ELR (cell line): ENCODE measurements at places on chromosomes 7 and 10.
A peak's percentile ranks its signal among the peaks of the same experiment; 100 is the strongest.

DNA sequence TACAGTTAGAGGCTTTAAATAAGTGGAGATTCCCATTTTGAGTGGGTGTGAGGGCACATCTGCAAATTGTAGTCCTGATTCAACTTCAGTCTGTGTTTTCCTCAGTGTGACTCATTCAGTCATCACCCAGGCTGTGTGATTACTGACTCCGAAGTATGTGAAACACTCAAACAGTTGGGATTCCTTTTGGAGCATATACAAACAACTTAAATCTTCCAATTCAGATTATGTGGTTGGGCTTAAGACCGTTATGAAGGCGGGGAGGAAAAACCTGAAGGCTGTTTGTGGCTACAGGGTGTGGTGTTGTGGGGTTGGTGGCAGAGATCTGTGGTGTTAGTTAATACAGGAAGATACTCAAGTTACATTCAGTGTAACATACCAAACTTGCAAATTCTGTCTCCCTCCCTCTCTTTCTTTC lies 259.7 kb upstream of the FERD3L start:
- DNase-seq, result peak; percentile 98

GRCh38 chr10:61655335-61655851 lies 7.3 kb upstream of the CABCOCO1 start:
- DNase-seq, result no peak

DNA sequence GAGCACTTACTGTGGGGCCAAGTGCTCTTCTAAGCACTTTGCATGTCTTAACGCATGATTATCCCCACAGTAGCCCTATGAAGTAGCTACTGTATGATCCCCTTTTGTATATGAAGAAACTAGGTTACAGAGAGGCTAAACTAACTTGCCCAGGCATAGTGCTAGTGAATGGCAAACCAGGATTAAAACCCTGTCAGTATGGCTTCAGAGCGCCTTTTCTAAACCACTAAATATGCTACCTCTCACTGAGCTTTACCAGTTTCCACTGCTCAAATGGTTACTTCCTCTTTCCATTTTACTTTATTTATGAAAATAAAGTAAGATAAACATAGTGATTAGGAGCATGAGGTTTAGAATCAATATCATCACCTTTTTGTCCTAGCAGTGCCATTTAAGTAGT lies 73.6 kb downstream of the PODXL start:
- DNase-seq, result no peak

- DNase-seq, result no peak
Measured at GRCh38 chr7:26440233-26441001, 148.8 kb downstream of the SNX10 start.

- no peak for DNase-seq
Measured at GRCh38 chr10:34113504-34114225, 701.4 kb downstream of the PARD3 start.

- DNase-seq, result no peak
Measured at GRCh38 chr10:44167752-44168151, 217.1 kb downstream of the CXCL12 start.

DNA sequence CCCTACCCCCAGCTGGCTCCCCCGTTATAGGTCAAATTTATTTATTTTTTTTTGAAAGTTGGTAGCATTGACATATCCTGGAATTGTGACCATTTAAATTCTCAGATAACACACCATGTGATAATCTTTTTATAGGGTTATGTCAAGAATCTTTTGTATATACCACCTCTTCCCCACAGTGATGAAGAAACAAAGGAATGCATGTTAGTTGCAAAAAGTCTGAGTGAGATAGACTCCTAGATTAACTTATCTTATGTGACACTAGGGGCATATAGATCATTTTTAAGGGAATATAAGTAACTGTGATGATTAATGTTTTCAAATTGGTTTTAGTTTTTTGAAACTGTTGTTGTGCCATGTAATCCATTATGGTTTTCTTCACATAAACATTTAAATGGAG lies 68.3 kb downstream of the MLLT10 start:
- no peak for DNase-seq

GRCh38 chr10:123462756-123463155 lies 203.4 kb upstream of the GPR26 start:
- no peak for DNase-seq

DNA sequence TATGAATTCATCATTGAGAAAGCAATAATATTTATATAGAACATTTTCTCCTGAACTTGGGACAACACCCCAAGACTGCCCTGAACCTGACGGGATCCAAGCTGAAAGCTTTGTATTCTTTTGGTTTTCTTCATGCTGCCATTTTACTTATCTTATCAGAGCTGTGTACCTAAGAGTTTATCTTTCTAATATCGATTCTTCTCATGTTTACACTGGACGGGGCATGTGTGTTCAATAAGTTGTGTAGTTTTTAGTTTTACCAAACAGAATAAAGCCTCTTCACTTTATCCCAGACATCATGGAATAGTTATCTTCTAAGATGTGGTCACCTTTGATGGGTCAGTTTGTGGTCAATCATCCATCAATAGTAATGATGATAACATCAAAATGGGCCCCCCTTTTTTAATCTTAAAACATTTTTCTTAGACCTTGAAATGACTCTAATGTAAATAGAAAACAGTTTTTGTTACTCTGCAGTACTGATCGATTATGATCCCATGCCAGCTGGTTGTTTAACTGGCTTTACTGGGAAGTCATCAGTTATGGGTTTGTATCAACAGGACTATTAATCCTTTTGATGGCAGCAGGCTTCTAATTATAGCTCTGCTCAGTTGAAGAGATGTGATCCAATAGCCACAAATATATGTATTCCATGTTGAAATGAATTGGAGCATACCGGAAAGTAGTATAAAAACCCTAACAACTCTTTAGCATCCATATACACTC lies 446.1 kb downstream of the KCNMA1 start:
- no peak for DNase-seq

GRCh38 chr7:37510043-37510634 lies 61.5 kb upstream of the ELMO1 start:
- peak; percentile 0 for DNase-seq

DNA sequence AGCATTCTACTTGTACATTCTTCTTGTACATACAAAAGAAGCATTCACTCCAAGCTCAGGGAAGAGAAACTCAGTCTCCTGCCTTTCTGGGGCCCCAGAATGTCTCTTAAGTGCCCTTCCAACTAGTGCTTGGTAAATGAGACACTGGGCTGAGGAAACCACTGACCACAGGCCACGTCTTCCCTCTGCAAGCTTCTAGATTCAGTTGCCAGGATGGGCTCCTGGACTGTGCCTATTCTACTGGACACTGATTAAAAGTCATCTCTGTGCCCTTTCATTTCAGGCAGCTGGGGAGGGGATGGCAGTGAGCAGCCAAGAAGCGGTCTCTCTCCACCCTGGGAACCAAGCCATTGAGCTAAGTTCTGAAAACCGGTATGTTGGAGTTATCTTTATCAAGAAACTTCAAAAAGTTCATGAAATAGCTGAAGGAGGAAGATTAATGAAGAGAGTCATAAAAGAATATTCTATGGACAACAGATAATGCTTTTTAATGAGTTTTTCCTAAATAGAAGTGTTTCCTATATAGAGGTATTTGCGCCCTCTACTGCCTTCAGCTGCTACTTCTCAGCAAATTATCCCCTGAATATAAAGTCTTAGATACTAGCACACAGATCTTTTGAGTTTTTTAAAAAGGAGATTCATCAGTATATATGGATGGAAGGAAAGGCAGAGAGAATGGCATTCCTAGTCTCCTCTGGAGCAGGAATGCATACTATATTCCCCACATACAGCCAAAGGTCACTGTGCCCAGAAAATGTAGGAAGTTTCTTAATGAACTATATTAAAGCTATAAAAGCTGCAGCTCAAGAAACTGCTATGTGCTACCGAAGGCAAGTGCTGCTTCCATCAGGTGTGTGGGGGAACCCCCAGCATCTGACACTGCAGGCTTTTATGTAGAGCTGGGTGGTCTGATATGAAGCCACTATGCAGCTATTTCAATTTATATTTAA lies 8.4 kb upstream of the IFIT1B start:
- DNase-seq, result peak; percentile 71

- DNase-seq, result no peak
Measured at GRCh38 chr10:31694929-31695837, 233.4 kb downstream of the ARHGAP12 start.

GRCh38 chr10:130138479-130138866 lies 2.3 kb downstream of the GLRX3 start:
- peak; percentile 79 for DNase-seq

GRCh38 chr7:116095396-116095795 lies 64.8 kb upstream of the TFEC start:
- no peak for DNase-seq

- DNase-seq, result no peak
Measured at GRCh38 chr10:99648717-99649116, 10.6 kb upstream of the ENTPD7 start.

- DNase-seq, result peak; percentile 92
Measured at GRCh38 chr7:1197997-1198625, 34.6 kb upstream of the UNCX start.

- no peak for DNase-seq
Measured at GRCh38 chr10:77182803-77183202, 454.8 kb downstream of the KCNMA1 start.

GRCh38 chr10:28971764-28972163 lies 294.4 kb downstream of the BAMBI start:
- no peak for DNase-seq
